ENCODE measurements at places on chromosomes 2 and 18.

DNA sequence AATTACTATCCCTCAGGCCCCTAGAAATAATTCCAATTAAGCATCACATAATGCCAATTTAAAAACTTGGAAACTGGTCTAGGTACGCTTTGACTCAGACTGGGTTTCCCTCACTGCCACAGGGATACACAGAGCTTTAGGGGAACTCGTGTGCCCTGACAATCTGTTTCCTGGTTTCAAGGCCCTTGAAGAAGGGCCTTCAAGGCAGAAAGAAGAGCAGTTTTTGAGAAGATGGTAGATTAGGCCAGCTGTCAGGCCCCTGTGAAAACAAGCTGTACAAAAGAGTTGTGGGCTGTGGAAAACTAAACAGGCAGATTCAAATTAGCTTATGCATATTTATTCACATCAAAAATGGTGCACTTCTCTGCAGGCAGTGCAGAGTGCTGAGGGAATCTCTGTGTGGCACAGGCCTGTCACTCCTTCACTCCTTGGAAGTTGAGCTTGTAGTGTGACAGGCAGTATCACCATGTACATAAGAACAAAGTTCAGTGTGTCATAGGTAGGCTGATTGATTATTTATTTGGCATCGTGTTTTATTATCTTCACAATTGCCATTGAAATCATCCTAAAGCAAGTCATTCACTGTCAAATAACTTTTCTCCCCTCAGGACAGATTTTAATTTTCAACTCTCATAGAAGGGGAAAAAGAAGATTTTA, 614.4 kb upstream of the GYPC start:
- no peak for DNase-seq

DNA sequence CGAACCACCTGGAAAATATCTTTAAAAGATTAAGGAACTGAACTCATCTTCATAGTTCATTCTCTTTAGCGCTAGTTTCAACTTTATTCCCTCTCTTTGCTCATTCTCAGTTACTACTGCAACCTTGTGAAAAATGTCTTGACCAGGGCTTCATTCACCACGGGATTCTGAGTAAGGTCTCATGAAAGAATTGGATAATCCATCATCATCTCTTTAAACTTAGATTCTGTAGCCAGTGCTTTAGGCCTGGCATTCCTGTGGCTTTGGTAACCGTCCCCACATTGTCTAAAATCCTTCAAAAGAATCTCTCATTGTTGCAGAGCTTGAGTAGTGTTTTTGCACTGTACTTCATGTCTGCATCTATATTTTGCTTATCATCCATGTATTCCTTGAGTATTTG, 229.5 kb downstream of the ETAA1 start:
- no peak for DNase-seq

DNA sequence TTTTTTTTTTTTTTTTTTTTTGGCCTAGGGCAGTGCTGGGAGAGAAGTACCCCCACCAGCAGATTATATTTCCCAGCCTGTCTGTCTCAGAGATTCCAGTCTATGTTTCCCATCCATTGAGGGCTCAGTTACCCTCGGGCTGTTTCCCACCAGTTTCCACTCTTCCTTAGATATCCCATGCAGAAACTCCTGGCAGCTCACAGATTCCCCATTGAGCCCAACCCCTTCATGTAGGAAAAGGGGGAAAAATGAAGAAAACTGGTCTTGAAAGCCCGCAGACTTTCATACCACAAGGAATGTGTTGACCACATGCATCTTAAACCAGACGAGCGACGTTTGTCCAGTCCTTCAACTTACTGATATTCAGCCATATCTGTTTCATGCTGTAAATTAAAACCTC, 15.2 kb downstream of the ASXL3 start:
- DNase-seq, result no peak

GRCh38 chr2:184799379-184799778, 201.1 kb downstream of the ZNF804A start:
- DNase-seq, result no peak

DNA sequence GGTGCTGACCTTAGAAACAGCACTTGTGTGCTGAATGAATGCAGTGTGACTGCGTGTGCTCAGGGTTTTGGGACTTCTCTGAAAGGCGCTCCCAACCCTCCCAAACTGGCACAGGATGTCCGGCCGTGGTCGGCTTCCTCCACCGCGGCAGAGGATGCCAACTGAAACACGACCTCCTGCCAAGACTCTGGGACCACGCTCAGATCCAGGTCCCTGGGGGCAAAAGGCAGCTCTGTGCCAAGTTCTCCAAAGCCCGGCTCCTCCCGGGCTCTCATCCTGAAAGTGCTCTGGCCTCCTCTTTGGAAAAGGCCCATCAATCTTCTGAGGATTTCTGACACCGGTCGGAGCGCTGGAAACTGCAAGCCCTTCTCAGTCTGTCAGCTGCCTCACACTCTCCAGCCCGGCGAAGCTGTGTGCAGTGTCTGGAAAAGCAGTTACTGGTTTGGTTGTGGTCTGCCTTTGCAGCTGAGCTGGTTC, 32.3 kb upstream of the ZBTB7C start:
- no peak for DNase-seq

DNA sequence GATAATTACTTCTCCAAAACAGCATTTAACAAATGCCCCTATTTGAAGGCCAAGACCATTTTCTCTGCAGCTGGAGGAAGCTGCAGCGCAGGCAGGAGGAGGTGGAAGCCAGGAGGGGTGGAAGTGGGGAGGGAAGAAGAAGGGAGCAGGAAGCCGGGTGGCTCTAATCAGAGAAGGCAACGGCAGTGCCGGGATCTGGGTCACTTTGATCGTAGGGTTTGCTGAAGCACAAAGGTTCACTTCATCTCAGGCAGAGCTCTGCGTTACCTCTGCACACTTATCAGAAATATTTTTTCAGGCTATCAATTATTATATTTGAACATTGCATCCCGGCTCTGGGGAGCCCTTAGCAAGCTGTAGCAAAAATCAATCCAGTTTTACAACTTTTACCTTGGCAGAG, 315.8 kb upstream of the POU3F3 start:
- DNase-seq, result no peak

- DNase-seq, result no peak
Observed at GRCh38 chr18:28189400-28190239, 12.7 kb upstream of the CDH2 start.

- no peak for DNase-seq
Observed at GRCh38 chr2:4549666-4550210, 846.4 kb downstream of the DCDC2C start.

DNA sequence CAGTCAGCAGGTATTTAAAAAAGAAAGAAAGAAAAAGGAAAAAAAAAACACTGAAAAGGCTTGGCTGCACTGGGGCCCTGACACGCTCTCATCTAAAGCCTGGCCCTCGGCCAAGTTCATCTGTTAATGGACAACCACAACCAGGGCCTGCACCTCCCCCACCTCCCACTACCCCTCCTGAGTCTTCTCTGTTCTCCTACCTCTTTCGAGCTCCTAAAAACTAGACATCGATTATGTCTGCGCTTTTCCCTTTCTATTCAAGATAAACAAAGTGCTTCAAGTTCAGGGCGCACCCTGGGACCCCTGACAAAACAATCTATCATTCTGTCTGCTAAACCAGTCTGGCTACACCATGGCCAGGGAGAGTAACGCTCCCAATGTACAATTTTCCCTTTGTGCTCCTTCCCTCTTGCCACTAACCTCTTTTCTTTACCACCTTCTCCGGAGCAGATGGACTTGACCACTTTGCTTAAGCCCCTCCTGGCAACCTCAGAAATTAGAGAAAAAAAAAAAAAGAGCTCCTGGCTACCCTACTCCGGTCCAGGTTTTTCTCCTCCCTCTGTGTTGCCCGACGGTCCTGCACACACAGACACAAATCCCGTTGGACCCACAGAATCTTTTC, 22.7 kb downstream of the BCL11A start:
- DNase-seq, result no peak

DNA sequence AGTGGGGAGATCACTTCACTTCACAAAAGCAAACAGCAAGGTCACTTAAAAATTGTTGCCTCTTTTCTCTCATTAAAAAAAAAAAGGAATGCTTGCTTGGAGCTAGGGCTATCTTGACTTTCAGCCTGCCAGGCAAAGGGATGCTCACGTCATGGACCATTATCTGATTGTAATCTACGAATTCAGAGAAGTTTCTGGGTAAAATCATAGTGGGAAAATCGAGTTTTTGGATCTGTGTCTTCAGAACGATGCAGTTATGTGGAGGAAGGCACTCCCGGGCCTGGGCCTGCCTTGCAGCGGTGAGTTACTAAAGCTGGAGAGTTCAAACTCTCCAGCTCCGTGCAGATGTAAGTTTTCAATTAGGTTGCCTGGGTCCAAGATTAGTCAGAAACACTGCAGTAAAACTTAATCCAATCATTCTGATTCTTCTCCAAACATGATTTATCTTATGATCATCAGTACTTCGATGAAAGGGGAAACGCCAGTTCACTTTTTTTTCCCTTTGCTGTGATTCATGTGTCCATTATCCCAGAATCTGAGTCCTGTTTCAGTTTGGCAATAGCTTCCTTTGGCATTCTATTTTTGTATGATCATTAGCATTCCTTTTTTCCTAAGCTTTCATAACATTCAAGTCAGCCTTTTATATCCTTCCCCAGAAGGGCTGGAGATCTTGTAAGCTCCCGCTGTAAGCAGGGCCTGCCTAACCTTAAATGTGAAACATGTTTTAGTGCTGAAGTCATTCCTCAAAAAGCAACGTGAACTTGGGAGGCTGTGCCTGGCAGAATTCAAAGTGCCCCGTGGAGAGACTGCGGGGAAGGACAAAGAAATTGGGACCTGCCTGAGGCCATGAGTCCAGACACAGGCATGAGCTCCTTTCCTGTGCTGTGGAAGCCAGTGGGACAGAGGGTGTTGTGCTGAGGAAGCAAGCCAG, 119.3 kb upstream of the TWIST2 start:
- no peak for DNase-seq

GRCh38 chr2:113698892-113699447, 57.5 kb downstream of the SLC35F5 start:
- no peak for DNase-seq

DNA sequence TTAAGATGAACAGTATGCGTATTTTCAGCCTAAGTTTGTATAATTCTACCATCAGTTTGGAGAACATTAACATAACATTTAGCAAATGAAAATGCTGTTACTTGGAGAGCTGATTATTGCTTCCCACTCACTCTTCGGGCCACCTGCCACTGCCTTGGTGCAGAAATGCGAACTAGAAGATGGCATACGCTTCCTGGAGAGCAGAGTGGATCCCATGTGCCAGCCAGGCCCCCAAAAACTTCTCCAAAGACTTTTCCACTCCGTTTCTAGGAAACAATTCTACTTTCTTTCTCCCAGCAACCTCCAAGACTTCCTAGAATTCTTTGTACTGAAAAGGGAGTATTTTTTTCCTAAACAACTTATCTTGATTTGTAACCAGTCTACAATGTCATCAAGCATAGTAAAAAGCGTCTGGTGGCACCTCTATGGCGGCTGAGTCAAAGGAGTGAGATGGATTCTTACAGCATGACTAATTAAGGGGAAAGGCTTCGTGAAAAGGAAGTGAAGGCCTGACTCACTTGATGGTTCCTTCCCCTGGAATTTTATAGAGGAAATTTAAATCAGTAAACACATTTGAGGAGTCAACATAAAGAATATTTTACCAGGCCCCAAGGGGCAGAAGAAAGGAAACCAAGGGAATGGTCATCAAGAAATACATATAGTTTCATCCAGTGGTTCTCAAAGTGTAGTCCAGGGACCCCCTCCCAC, 36.6 kb downstream of the FEZ2 start:
- DNase-seq, result no peak

GRCh38 chr2:230569298-230569697, 143.3 kb upstream of the CAB39 start:
- no peak for DNase-seq

DNA sequence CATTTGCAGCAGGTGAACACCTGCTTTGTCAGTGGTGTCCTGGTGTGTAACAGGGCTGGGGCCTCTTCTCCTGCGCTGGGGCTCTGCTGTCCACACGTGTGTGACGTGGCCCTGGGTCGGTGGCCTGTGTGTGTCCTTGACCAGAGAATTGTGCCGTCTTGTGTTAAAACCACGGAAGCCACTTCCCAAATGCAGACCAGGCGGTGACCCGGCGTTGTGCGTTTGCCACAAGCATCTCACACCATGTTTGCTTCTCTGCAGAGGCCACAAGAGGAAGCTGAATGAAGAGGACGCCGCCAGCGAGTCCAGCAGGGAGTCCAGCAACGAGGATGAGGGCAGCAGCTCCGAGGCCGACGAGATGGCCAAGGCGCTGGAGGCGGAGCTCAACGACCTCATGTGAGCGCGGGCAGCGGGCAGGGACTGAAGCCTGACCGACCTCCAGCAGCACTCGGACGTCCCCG, 44.3 kb upstream of the KCNG2 start:
- no peak for DNase-seq

- no peak for DNase-seq
Observed at GRCh38 chr18:56807901-56808300, 156.7 kb downstream of the WDR7 start.

DNA sequence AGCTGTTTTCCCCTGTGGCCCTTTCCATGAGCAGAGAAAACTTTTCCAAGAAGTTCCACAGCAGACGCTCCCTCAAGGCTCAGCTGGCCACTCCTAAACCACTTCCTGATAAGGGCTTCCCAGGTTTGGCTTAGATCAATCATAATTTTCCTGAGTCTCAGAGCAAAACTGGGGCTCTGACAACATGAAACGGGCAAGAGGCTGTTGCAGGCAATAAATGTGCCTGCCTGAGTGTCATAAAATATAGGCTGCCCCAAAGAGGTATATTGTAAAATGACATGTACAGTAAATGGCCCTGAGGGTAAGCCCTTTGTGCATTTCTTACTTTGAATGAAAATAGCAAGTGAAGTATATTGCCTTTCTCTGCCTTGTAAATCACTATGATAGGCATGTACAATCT, 105.6 kb upstream of the UXS1 start:
- DNase-seq, result no peak

GRCh38 chr2:25567406-25567805, 106.0 kb downstream of the DTNB start:
- no peak for DNase-seq

DNA sequence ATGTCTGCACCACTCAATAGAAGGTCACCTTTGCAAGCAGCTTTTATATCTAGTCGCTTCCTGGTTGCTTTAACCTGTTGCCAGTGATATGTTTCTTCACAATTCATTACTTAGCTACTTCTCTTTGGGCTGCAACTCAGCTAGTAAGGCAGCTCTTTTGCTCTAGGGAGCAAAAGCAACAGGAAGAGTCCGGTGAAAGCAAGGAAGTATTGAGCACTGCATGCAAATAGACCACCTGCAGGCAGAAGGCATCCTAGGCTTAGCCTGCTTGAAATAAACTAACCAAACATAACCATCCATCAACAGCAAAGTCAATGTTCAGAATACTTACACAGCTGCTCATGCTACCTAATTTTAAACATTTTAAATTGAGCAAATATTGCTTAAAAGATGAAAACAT, 529.2 kb upstream of the LINC00305 start:
- DNase-seq, result no peak

- DNase-seq, result no peak
Observed at GRCh38 chr2:216721141-216721540, 25.8 kb upstream of the IGFBP5 start.

- no peak for DNase-seq
Observed at GRCh38 chr18:66342577-66342976, 261.3 kb downstream of the CDH19 start.

DNA sequence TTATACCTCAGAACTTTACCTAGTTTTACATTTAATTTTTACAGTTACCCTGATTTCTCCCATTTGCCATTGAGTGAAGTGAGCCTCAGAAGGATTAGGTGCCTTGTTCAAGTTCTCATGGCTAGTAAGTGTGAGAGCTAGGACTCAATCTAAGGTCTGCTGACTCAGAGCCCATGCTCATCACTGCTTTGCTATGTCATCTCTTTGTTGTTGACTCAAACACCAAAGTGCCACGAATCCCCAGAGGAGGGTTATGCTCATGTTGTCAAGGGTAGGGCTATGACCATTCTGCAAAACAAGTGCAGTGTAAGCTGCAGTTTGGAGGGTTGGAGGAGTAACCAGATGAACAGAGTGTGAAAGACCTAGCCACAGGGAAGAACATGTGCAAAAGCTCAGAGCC, 185.4 kb upstream of the SKOR2 start:
- no peak for DNase-seq

Measured in stimulated activated CD4-positive, alpha-beta T cell treated with anti-CD3 and anti-CD28 coated beads, Interleukin-15, amount 100 ng/mL, for 1 hour (primary cell).